ENCODE measurements at places on chromosomes 5 and 9.

DNA sequence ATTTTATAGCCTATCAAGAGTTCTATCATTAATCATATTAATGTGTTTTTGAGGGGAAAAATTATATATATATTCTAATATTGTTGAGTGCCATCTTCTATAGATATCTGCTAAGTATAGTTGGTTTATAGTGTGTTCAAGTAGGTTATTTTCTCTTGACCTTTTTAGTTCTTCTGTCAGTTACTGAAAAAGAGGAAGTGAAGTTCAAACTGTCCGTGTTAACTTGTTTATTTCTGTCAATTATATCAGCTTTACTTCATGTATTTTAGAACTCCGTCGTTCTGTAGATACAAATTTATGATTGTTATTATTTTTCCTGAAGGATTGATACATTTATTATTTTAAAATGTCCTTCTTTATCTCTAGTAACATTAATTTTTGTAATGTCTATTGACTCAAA is 1209.1 kb downstream of the CDH12 start:
- DNase-seq, result no peak

GRCh38 chr5:127930311-127930710 is 153.3 kb upstream of the SLC12A2 start:
- no peak for DNase-seq

DNA sequence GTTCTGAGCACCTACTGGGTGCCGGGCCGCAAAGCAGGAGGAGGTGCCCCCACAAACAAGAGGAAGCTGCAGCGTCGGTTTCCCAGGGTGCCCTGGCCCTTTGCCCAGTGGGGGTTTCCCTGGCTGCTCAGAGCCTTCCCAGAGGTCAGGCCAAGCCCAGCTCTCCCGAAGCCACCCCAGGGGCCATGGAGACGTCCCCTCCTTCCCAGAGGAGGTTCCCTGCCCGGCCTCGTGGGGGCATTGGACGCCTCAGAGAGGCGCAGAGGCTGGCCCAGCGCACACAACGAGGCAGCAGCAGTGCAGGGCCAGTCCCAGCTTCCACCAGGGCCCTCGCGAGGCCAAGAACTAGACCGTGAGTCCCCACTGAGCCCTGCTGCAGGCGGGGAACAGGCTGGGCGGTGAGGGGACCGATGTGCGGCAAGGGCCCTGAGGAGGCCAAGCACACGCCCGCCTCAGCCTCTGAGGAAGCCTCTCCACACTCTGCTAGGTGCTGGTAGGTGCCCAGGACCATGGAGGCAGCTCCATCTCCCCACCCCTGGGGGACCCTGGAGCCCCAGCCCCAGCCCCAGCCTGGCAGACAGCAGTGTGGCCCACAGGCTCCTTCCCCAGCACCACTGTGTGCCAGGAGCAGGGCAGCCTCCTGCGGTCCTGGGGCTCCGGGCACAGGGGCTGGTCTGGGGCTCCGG is 7.0 kb downstream of the DIPK1B start:
- peak; percentile 62 for DNase-seq

GRCh38 chr5:102799017-102799416 is 43.9 kb downstream of the PAM start:
- DNase-seq, result no peak

- no peak for DNase-seq
These were observed 55.0 kb downstream of the PAPPA start for GRCh38 chr9:116208417-116209232.

DNA sequence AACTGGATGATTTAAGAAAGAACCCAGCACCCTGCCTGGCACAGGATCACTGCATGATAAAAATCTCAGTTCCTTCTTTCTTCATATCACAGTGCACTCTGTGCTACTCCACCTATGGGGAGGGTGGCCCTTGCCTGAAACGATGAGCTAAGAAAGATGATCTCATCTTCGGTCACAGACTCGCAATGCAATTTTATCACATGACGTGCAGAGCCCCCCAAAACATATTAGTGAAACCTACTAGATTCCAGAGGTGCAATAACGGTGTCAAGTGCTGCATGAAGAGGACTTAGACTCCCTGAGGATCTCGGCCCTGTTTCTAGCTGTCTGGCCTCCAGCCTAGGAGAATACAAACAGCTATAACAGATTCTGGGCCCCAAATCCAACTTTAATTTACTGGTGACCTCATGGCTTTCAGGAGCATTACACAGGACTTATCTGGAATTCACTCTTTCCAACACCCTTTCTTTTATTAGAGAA is 104.0 kb downstream of the EBF1 start:
- no peak for DNase-seq

DNA sequence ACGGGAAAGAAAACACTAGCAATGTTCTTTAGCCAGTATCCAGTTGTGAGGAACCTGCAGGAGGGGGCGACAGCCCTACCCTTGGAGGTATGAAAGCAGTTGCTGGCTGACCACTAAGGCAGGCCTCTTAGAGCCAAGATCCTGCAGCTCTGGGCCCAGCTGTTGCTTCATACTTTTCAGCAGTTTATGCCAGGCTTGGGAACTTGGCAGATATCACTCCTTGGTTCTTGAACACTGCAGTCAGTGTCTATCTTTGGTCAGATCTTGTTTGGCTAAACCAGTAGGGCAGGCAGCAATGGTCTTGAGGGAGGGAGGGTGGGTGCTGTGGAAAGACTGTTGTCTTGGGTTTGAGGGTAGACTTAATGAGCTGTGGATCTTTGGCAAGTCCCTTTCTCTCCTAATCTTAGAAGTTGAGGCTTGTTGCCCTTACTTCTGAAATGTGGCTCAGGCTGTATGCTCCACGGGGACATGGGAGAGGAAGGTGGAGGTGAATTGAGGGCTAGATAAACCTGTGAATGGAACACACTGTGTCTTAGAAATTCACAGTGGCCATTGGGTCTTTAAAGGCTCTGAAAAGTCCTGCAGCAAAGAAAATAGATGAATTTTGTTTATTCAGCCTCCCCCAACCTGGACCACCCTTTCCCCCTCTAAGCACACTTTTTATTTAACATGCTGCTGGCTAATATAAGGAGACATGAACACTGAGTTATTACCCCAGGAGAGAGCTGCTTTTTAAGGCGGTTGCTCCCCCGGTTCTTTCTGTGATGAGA is 37.5 kb downstream of the ZNF618 start:
- DNase-seq, result no peak

GRCh38 chr9:129451669-129452068 is 169.2 kb downstream of the C9orf50 start:
- DNase-seq, result no peak

GRCh38 chr9:33453999-33454660 is 6.7 kb upstream of the AQP3 start:
- no peak for DNase-seq
